ENCODE measurements at places on chromosomes 13 and 19. TPM values are rescaled to one million over a fixed set of nuclear protein-coding genes. Genes with fewer than 3 reads are reported as not detected.
A peak's percentile ranks its signal among the peaks of the same experiment; 100 is the strongest.

GRCh38 chr13:79307433-79307861, 98.6 kb downstream of the RBM26 start:
- no peaks in the 10 kb centered on the region for H3K4me1 ChIP-seq
- H3K27me3 ChIP-seq: peaks cover 2% of the 10 kb centered on the region
- H3K36me3 ChIP-seq: no peaks in the 10 kb centered on the region
- DNase-seq: no peak
- H3K27ac ChIP-seq: no peak overlapping the region

FXYD7 gene
- 0.93 TPM for total RNA-seq

DNA sequence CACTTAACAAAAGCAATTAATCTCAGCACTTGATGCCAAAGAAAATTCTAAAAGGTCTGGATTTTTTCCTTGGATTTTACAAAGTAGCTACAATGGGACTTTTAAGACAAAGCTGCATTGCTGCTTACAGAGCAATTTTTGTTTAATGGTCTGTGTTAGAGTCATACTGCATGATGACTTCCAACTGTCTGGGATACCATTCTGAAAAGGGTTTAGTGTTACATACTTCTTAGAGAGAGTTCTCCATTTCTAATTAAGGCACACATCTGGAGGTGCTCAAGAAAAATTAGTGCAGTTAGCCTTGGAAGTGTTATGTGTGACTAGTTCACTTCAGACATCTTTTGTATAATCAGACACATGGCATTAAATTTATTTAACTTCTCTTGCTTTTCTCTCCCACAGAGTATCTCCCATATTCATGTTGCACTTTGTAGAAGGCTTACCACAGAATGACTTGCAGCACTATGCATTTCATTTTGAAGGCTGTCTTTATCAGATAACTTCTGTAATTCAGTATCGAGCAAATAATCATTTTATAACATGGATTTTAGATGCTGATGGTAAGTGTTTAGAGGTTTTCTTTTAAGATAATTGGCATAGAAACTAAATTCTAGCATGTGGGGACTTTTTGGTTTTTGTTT, 35.1 kb downstream of the USPL1 start:
- H3K27me3 ChIP-seq: no peaks in the 10 kb centered on the region
- DNase-seq: no peak
- peaks cover 47% of the 10 kb centered on the region for H3K36me3 ChIP-seq
- no peak overlapping the region for H3K27ac ChIP-seq
- peaks cover 38% of the 10 kb centered on the region for H3K4me1 ChIP-seq
- no peak overlapping the region for H3K4me3 ChIP-seq

- H3K27me3 ChIP-seq: peaks cover 9% of the 10 kb centered on the region
- peak within 1 kb of the TSS; percentile 73 for H3K4me3 ChIP-seq
- no peak within 1 kb of the TSS for H3K27ac ChIP-seq
- no peaks in the 10 kb centered on the region for H3K36me3 ChIP-seq
- peaks cover 14% of the 10 kb centered on the region for H3K4me1 ChIP-seq
Measured at GRCh38 chr19:48836089-48837017, at the start of gene HSD17B14. Gene HSD17B14, minus strand, starts transcription at chr19:48836491. Its CDS starts 80 bp downstream, at chr19:48836411.

DNA sequence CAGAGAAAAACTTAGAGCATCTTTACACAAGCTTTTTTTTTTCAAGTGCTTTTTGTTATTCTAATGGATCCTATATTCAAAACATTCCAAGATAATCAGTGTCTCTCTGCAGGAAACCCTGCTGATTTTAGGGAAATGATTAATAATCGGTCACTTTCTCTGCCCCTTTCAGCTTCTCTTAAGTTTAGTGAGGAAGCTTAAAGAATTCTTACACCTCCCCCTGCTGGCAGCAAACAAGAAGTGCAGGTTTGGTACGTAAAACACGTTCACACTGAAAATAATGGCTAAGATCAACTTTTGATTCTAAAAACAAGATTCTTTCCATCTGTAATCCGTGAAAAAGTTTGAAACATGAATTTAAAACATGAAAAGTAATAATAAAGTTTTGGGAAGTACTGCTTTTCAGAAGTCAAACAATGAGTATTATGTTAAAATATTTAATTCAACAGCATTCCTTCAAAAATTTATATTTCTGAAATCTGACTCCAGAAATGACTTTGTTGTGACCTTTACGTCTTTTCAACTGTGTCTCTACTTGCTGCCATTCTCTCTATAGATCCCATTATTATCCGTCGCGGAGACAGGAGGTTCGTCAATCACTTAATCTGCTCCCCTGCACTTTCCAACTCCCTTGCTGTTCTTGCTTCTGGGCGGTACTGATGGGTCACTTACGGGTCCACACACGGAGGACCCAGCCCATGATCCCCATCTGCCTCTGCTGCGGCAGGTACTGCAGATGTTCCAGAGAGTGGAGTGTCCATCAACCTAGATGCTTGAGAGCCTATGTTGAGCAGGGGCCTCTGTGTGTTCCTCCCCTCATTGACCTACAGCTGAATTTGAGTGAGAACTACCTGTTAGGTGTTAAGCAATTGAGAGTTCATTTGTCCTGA, 203.1 kb upstream of the EDNRB start:
- H3K27me3 ChIP-seq: peaks cover 3% of the 10 kb centered on the region
- DNase-seq: peak; percentile 36
- H3K4me1 ChIP-seq: no peaks in the 10 kb centered on the region
- no peak overlapping the region for H3K27ac ChIP-seq

KIR2DL3 gene
- total RNA-seq: not detected

ZNF541 gene
- total RNA-seq: 0.07 TPM

DNA sequence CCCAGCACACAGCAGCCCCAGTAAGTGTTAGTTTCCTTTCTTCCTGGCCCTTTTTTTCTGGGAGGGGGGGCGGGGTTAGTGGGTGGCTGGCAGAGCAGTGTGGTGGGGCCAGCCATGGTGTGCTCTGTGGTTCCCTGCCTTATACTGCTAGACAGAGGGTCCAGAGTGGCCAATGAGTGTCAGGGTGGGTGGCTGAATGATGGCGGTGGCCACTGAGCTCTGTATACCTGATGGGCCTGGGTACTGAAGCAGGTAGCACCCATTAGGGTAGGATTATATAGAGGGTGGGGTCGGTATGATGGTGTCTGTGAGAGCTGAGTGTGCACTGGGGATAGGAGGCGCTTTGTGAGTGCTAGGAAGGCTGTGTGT, 13.8 kb downstream of the CIC start:
- H3K27ac ChIP-seq: no peak overlapping the region
- peaks cover 6% of the 10 kb centered on the region for H3K36me3 ChIP-seq
- DNase-seq: no peak

GRCh38 chr19:4075373-4075772, 8.7 kb upstream of the ZBTB7A start:
- H3K27ac ChIP-seq: peak overlapping the region; percentile 46
- H3K4me3 ChIP-seq: no peak overlapping the region
- DNase-seq: peak; percentile 82
